ENCODE measurements at places on chromosomes 3 and 15. TPM values are rescaled to one million over a fixed set of nuclear protein-coding genes. Genes with fewer than 3 reads are reported as not detected.

GRCh38 chr15:65057549-65057940 is 10.2 kb downstream of the RASL12 start:
- no peak for DNase-seq
- no peaks in the 10 kb centered on the region for H3K36me3 ChIP-seq
- H3K27me3 ChIP-seq: peaks cover 10% of the 10 kb centered on the region
- no peak overlapping the region for H3K27ac ChIP-seq

DNA sequence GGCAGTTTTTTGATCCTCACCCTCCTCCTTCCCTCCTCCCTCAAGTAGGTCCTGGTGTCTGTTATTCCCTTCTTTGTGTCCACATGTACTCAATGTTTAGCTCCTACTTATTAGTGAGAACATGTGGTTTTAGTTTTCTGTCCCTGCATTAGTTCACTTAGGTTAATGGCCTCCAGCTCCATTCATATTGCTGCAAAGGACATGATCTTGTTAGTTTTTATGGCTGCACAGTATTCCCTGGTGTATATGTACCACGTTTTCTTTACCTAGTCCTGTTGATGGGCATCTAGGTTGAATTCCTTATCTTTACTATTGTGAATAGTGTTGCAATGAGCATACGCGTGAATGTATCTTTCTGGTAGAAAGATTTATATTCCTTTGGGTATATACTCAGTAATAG is 61.7 kb upstream of the FGF7 start:
- H3K27ac ChIP-seq: no peak overlapping the region
- H3K4me1 ChIP-seq: no peaks in the 10 kb centered on the region
- H3K36me3 ChIP-seq: no peaks in the 10 kb centered on the region
- H3K27me3 ChIP-seq: no peaks in the 10 kb centered on the region
- no peak for DNase-seq

STX19 gene
- not detected for total RNA-seq

GRCh38 chr3:180321534-180321933 is 280.4 kb upstream of the TTC14 start:
- no peaks in the 10 kb centered on the region for H3K27me3 ChIP-seq
- H3K4me1 ChIP-seq: peaks cover 2% of the 10 kb centered on the region
- no peaks in the 10 kb centered on the region for H3K36me3 ChIP-seq
- no peak for DNase-seq
- H3K4me3 ChIP-seq: no peak overlapping the region
- H3K27ac ChIP-seq: no peak overlapping the region

GRCh38 chr3:148990236-148990635 is 1.1 kb upstream of the GYG1 start:
- DNase-seq: no peak
- no peak overlapping the region for H3K4me3 ChIP-seq
- H3K36me3 ChIP-seq: peaks cover 7% of the 10 kb centered on the region
- H3K27ac ChIP-seq: no peak overlapping the region

- no peak for DNase-seq
- H3K4me1 ChIP-seq: no peaks in the 10 kb centered on the region
- no peaks in the 10 kb centered on the region for H3K36me3 ChIP-seq
- no peak overlapping the region for H3K27ac ChIP-seq
Measured at GRCh38 chr3:40574661-40575060, 49.9 kb downstream of the ZNF621 start.

GRCh38 chr3:64029287-64029686 is 6.0 kb upstream of the PSMD6 start:
- no peaks in the 10 kb centered on the region for H3K36me3 ChIP-seq
- H3K27me3 ChIP-seq: peaks cover 4% of the 10 kb centered on the region
- no peak overlapping the region for H3K27ac ChIP-seq
- H3K4me1 ChIP-seq: peaks cover 3% of the 10 kb centered on the region

DNA sequence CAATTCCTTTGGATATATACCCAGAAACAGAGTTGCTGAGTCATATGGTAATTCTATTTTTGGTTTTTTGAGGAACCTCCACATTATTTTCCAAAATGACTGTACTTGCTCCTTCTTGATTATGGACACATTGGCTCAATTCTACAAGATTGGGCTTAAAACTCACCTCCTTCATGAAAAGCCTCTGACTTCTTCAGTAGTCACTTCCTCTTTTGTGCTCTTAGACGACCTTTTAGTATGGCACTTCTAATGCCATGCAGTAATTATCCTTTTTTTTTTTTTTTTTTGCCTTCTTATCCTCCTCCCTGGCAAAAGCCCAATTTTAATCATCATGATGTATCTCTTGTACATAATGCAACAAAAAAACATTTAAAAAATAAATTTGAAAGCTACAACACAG is 33.0 kb upstream of the ABHD17C start:
- H3K36me3 ChIP-seq: no peaks in the 10 kb centered on the region
- H3K27me3 ChIP-seq: no peaks in the 10 kb centered on the region
- H3K4me1 ChIP-seq: peaks cover 4% of the 10 kb centered on the region
- DNase-seq: no peak
- no peak overlapping the region for H3K27ac ChIP-seq

SLC28A1 gene
- total RNA-seq: not detected

- H3K4me1 ChIP-seq: no peaks in the 10 kb centered on the region
- H3K4me3 ChIP-seq: no peak overlapping the region
- no peaks in the 10 kb centered on the region for H3K27me3 ChIP-seq
- H3K36me3 ChIP-seq: no peaks in the 10 kb centered on the region
- DNase-seq: no peak
Measured at GRCh38 chr15:93124126-93124525, 35.1 kb upstream of the RGMA start.

RASGRP1 gene
- 1.9 TPM for total RNA-seq

DNA sequence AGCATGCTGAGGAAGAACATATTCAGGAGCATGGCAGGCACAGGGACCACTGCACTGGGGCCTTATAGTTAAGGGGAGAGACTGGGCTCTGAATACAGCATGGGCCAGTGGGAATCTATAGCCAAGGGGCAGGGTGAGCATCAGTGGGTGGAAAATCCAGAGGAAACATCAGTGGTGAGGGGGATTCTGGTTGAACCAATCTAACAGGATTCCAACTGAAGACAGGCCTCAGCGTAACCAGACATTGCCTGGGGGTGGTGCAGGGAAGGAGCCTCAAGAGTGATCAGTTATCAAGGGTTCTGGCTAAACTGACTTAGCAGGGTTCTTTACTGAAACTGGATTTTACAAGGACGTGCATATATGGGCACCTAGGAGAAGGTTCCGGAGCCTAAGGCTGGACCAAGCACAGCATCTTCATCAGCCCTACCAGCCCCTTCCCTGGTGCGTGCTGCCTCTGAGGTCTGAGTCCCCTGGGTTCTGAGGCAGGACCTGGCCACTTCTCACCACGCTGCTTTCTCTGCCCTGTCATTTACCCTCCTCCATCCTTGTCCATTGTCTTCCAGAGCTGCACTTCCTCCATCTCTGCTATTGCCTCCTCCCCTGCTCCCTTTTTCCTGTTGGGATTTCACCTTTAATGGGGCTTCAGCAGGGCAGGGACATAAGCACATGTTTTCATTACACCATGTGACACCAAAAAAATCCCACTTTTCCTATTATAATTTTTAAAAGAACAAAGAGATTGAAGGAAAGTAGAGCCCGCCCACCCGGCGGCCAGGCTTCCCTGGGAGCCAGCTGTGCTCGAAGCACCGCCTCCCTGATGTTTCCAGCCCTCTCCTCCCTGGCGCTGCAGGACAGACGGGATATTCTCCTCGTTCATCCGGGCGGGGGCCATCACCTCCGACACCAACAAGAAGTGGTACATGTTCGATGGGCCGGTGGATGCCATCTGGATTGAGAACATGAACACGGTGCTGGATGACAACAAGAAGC is 52.1 kb downstream of the DNAH1 start:
- H3K27me3 ChIP-seq: no peaks in the 10 kb centered on the region
- no peak overlapping the region for H3K27ac ChIP-seq
- DNase-seq: no peak
- no peak overlapping the region for H3K4me3 ChIP-seq

- H3K27ac ChIP-seq: no peak overlapping the region
- peaks cover 14% of the 10 kb centered on the region for H3K36me3 ChIP-seq
- H3K4me1 ChIP-seq: peaks cover 25% of the 10 kb centered on the region
Measured at GRCh38 chr3:48617559-48617958, 4.0 kb downstream of the TMEM89 start.

UBL7 gene
- total RNA-seq: 57.8 TPM

ROPN1 gene
- total RNA-seq: not detected

DNA sequence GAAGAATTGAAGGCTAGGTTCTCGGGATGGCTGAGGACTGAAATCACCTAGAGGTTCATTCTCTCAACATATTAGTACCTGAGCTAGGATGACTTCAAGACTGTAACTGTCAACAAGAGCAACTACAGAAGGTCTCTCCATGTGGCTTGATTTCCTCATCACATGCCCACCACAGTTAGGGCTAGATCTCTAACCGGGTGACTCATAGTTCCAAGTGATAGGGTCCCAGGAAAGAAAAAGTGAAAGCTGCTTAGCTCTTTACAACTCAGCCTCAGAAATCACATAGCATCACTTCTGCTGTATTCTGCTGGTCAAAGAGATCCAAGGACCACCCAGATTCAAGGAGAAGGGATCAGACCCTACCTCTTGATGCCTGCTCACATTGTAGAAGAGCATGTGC is 165.4 kb upstream of the AGTR1 start:
- no peak overlapping the region for H3K4me3 ChIP-seq
- no peak overlapping the region for H3K27ac ChIP-seq
- no peaks in the 10 kb centered on the region for H3K4me1 ChIP-seq
- H3K27me3 ChIP-seq: no peaks in the 10 kb centered on the region

- H3K36me3 ChIP-seq: no peaks in the 10 kb centered on the region
- peaks cover 9% of the 10 kb centered on the region for H3K4me1 ChIP-seq
- H3K27ac ChIP-seq: no peak overlapping the region
- no peaks in the 10 kb centered on the region for H3K27me3 ChIP-seq
Measured at GRCh38 chr3:70729845-70730244, 417.4 kb upstream of the MDFIC2 start.

LARP6 gene
- 78.3 TPM for total RNA-seq

GRCh38 chr15:67084561-67084960 is 19.2 kb downstream of the SMAD3 start:
- 0 out of 2 replicates have a peak overlapping the region, but pooled peaks have one; percentile 2 for H3K27ac ChIP-seq
- no peaks in the 10 kb centered on the region for H3K27me3 ChIP-seq
- DNase-seq: no peak
- H3K36me3 ChIP-seq: peaks cover 55% of the 10 kb centered on the region
- H3K4me1 ChIP-seq: peaks cover 74% of the 10 kb centered on the region
- no peak overlapping the region for H3K4me3 ChIP-seq

- no peaks in the 10 kb centered on the region for H3K27me3 ChIP-seq
- H3K4me1 ChIP-seq: no peaks in the 10 kb centered on the region
- H3K36me3 ChIP-seq: no peaks in the 10 kb centered on the region
- no peak for DNase-seq
Measured at GRCh38 chr3:103657756-103658155, 1222.9 kb downstream of the ZPLD1 start.

- H3K36me3 ChIP-seq: no peaks in the 10 kb centered on the region
- DNase-seq: peak; percentile 96
- peak within 1 kb of the TSS; percentile 0 for H3K4me3 ChIP-seq
- H3K27ac ChIP-seq: no peak within 1 kb of the TSS
- H3K27me3 ChIP-seq: no peaks in the 10 kb centered on the region
Measured at GRCh38 chr15:79970624-79971434, at the start of gene BCL2A1. Gene BCL2A1 (minus strand): TSS chr15:79971196. CDS start chr15:79971119, 77 bp downstream.

- H3K4me3 ChIP-seq: no peak overlapping the region
- H3K4me1 ChIP-seq: no peaks in the 10 kb centered on the region
- no peaks in the 10 kb centered on the region for H3K27me3 ChIP-seq
- H3K27ac ChIP-seq: no peak overlapping the region
- no peaks in the 10 kb centered on the region for H3K36me3 ChIP-seq
- no peak for DNase-seq
Measured at GRCh38 chr3:27789420-27789819, 67.3 kb upstream of the EOMES start.

CPNE9 gene
- not detected for total RNA-seq

GRCh38 chr3:159795042-159795441 is 193.6 kb upstream of the IL12A start:
- no peak for DNase-seq
- H3K4me1 ChIP-seq: peaks cover 21% of the 10 kb centered on the region
- H3K27me3 ChIP-seq: no peaks in the 10 kb centered on the region
- H3K4me3 ChIP-seq: no peak overlapping the region

CDCP1 gene
- total RNA-seq: 2.5 TPM

AHSG gene
- total RNA-seq: not detected

GRCh38 chr3:71713041-71713440 is 12.2 kb downstream of the EIF4E3 start:
- no peak overlapping the region for H3K4me3 ChIP-seq
- DNase-seq: no peak
- H3K27me3 ChIP-seq: peaks cover 23% of the 10 kb centered on the region
- no peaks in the 10 kb centered on the region for H3K4me1 ChIP-seq
- no peaks in the 10 kb centered on the region for H3K36me3 ChIP-seq

DNA sequence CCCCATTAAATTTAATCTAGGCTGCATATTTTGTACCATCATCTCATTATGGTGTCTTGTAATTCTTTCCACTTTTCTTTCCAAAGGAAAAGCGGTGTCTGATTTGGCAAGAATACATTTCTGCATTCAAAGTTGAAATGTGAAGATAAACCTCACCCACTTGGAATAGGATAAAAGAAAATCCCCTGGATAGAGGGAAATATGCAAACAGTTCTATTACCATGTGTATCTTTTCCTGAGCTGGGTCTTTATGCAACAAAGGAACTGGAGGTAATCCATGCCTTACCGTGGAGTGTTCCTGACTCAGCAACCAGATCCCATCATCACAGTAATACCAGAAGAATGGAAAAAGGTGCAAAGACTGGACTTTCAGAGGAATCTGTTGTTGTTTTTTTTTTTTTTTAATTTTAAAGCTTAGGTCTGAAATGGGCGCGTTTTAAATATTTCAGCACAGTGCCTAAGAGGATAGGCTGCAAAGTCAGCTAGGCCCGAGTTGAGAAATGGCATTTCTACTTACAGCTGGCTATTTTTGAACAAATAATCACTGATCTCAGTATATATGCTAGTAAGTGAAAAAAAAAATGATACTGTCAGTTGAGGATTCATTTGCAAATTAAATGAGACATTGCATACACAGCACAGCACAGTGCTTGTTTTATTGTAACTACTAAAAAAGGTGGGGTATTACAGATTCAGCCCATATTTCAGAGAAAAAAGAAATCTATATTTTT is 55.5 kb upstream of the ADAMTS9 start:
- no peaks in the 10 kb centered on the region for H3K36me3 ChIP-seq
- H3K4me1 ChIP-seq: peaks cover 3% of the 10 kb centered on the region
- H3K27me3 ChIP-seq: no peaks in the 10 kb centered on the region
- H3K4me3 ChIP-seq: no peak overlapping the region
- no peak for DNase-seq

GABRA5 gene
- 8.3 TPM for total RNA-seq

DNA sequence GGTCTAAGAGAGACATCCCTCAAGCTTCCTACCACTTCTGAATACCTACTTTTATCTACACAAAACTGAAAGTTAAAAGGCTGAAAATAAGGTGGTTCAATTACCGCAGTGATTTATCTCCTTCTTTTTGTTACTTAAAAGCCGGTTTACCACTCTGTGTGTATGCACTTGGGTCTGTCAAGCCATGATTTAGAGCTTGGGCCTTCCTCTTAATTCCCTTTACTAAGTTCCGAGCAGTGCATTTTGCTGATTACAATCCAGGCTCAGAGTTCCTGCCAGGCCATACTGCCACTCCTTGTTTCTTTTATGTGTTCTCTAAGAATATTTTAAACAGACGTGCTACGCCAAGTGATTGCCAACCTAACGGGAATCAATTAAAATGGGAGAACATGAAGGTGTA is 16.5 kb downstream of the KCTD6 start:
- peaks cover 8% of the 10 kb centered on the region for H3K36me3 ChIP-seq

- DNase-seq: no peak
- no peak overlapping the region for H3K4me3 ChIP-seq
- H3K27ac ChIP-seq: no peak overlapping the region
- no peaks in the 10 kb centered on the region for H3K36me3 ChIP-seq
- H3K27me3 ChIP-seq: no peaks in the 10 kb centered on the region
Measured at GRCh38 chr3:161737171-161737570, 240.6 kb downstream of the OTOL1 start.

- DNase-seq: no peak
- H3K4me1 ChIP-seq: peaks cover 7% of the 10 kb centered on the region
- H3K27ac ChIP-seq: peak overlapping the region; percentile 66
Measured at GRCh38 chr15:42499858-42500609, 4.6 kb downstream of the SNAP23 start.

All from IMR-90 (cell line).